ENCODE measurements at places on chromosomes 1 and 21. TPM values are rescaled to one million over a fixed set of nuclear protein-coding genes. Genes with fewer than 3 reads are reported as not detected.

VWA5B1 gene
- total RNA-seq = 1.9 TPM

CNKSR1 gene
- total RNA-seq = 50.5 TPM

DNA sequence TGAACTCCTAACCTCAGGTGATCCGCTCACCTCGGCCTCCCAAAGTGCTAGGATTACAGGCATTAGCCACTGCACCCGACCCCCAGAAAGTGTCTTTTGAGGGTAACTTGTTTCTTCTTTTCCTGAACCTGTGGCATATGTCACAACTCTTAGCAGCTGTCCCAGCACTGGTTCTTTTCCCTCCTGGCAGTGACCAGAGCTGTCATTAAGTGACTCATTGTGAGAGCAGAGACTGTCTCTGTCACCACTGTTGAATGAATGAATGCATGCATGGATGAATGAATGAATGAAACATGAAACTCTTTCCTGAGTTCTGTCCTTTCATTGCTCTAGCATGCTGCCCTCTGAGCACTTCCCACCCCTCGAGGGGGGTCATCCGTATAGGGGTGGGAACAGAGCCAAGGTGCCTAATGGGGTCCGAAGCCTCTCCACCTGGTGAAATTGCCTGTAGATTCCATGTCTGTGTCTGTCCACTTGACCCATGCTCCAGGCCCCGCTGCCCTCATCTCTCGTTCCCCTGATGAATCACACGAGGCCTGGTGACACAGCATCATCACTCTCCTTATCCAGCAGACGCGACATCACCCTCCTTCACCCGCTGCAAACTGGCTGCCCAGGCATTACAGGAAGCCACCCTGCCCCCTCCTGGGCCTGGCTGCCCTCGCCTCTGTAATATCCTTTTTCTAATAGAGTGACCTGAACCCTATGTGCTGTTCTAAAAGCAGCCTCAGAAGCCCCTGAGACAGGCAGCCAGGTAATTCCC is 75.0 kb downstream of the IGSF21 start:
- no peak overlapping the region for H3K4me3 ChIP-seq
- H3K36me3 ChIP-seq = no peaks in the 10 kb centered on the region
- H3K27me3 ChIP-seq = peaks cover 64% of the 10 kb centered on the region

GRCh38 chr1:201713086-201713810 is 115.7 kb upstream of the IPO9 start:
- H3K27me3 ChIP-seq = no peaks in the 10 kb centered on the region
- no peak overlapping the region for H3K4me3 ChIP-seq
- H3K27ac ChIP-seq = peak overlapping the region; percentile 52
- DNase-seq = no peak

GRCh38 chr1:119329541-119330461 is 38.8 kb upstream of the HAO2 start:
- DNase-seq = no peak
- H3K27me3 ChIP-seq = peaks cover 3% of the 10 kb centered on the region
- H3K36me3 ChIP-seq = no peaks in the 10 kb centered on the region

SELL gene
- not detected for total RNA-seq

DNA sequence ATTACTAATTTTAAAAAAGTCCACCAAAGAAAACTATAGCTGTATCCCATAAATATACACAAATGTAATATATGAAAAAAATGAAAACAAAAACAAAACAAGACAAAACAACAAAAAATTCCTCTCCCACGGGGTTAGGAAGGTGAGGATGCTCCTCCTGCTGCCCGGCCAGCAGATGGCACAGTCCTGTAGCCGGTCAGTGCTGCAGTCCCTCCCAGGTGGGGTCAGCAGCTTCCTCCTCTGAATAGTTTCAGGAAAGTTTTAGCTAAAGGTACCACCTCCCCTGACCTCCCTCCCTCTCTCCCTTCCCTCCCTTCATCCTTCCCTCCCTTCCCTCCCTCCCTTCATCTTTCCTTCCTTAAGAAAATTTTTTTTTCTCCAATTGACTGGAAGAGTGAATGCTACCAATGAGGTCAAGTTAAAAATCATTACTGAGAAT is 67.8 kb upstream of the BCL10 start:
- H3K27ac ChIP-seq = no peak overlapping the region
- no peaks in the 10 kb centered on the region for H3K27me3 ChIP-seq
- no peak for DNase-seq
- H3K4me3 ChIP-seq = no peak overlapping the region

- no peaks in the 10 kb centered on the region for H3K36me3 ChIP-seq
- H3K27me3 ChIP-seq = no peaks in the 10 kb centered on the region
- H3K4me1 ChIP-seq = peaks cover 20% of the 10 kb centered on the region
- no peak overlapping the region for H3K27ac ChIP-seq
- H3K4me3 ChIP-seq = no peak overlapping the region
Measured at GRCh38 chr1:31300193-31300592, 3.4 kb downstream of the ZCCHC17 start.

DNA sequence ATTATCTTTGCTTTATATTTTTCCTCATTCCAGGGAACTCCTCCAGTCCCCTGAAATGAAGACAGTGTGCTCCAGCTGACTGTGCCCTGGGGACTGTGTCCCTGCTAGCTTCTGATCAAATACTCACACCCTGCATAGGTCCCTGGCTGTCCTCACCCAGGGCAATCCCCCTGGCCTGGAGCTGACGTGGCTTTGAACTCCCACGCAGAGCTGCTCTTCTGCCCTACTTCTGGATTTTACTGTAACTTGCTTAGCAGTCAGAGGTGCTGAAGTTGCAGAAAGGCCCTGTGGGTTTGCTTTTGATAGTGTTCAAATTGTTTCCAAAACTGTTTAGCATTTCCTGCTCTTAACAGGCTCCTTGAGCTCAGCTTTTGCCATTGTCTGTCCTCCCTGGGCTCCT is 186.5 kb downstream of the FASLG start:
- H3K4me3 ChIP-seq = no peak overlapping the region
- no peak for DNase-seq
- peaks cover 9% of the 10 kb centered on the region for H3K4me1 ChIP-seq
- H3K27ac ChIP-seq = no peak overlapping the region
- no peaks in the 10 kb centered on the region for H3K27me3 ChIP-seq

DNA sequence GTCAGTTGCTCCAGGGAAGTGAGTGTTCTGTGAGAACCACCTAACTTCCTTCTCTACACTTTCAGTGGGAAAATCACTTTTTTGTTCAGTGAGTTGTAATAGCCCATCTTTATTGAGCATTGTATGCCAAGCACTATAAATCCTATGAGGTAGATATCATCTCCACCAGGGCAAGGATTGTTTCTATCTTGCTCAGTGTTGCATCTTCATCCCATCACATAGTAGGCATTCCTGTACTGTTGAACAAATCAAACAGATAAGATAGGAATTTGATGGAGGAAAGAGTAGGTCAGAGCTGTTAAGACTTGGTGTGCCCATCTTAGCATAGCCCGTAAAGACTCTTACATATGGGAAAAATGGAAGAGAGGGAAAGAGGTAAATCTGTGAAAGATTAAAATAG is 2.9 kb upstream of the PIGV start:
- peaks cover 15% of the 10 kb centered on the region for H3K36me3 ChIP-seq
- H3K4me3 ChIP-seq = no peak overlapping the region
- peak overlapping the region; percentile 99 for H3K27ac ChIP-seq
- H3K27me3 ChIP-seq = no peaks in the 10 kb centered on the region
- H3K4me1 ChIP-seq = peaks cover 71% of the 10 kb centered on the region

DNA sequence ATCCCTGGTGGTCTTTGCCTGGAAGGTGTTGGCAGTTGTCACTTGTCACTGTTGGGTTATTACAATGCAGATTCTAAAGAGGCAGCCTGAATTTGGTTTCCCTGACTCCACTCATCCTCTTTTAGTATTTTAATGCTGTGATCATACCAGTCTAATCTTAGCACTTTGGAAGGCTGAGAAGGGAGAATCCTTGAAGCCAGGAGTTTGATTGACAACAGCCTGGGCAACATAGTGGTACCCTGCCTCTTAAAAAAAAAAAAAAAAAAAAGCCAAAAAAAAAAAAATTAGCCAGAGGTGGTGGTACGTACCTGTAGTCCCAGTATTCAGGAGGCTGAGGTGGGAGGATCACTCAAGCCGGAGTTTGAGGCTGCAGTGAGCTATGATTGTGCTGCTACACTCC is 7.7 kb downstream of the GIPC2 start:
- H3K4me3 ChIP-seq = no peak overlapping the region
- H3K36me3 ChIP-seq = no peaks in the 10 kb centered on the region
- H3K27me3 ChIP-seq = peaks cover 3% of the 10 kb centered on the region
- no peak for DNase-seq
- no peak overlapping the region for H3K27ac ChIP-seq

MKNK1 gene
- total RNA-seq = 29.4 TPM

TMED5 gene
- total RNA-seq = 43.0 TPM

RRP1B gene
- total RNA-seq = 27.7 TPM

OR6K3 gene
- not detected for total RNA-seq

DNA sequence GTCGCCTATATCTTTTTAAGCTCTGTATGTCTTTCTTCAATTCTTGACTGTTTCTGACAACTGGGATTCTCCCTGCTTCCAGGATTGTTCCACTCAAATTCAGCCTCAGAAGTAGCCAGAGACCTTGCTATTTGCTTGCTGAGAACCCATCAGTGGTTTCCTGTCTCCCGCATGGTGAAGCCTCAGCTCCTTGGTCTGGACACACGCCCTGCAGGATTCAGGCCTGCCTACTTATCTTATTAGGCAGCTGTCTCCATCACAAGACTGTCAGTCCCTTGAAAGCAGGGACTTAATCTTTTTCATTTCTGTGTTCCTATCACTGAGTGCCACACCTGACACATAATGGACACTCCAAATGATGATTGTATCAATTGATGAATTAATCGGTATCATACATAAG is 175.3 kb downstream of the PLPP3 start:
- no peak for DNase-seq
- no peak overlapping the region for H3K4me3 ChIP-seq
- peaks cover 4% of the 10 kb centered on the region for H3K4me1 ChIP-seq
- no peak overlapping the region for H3K27ac ChIP-seq
- no peaks in the 10 kb centered on the region for H3K36me3 ChIP-seq

CD1B gene
- not detected for total RNA-seq

RAB25 gene
- total RNA-seq = 97.9 TPM

WNT3A gene
- 0.21 TPM for total RNA-seq

CHIA gene
- total RNA-seq = 1.9 TPM

CITED4 gene
- 101 TPM for total RNA-seq

NBPF12 gene
- total RNA-seq = 15.8 TPM

TSPAN2 gene
- total RNA-seq = 29.6 TPM

- peaks cover 8% of the 10 kb centered on the region for H3K4me1 ChIP-seq
- no peaks in the 10 kb centered on the region for H3K27me3 ChIP-seq
- H3K36me3 ChIP-seq = no peaks in the 10 kb centered on the region
- no peak overlapping the region for H3K27ac ChIP-seq
Measured at GRCh38 chr1:55959136-55959548, 620.2 kb downstream of the PLPP3 start.

- no peak overlapping the region for H3K27ac ChIP-seq
- peaks cover 18% of the 10 kb centered on the region for H3K4me1 ChIP-seq
- H3K27me3 ChIP-seq = peaks cover 3% of the 10 kb centered on the region
Measured at GRCh38 chr1:58094221-58094620, 452.3 kb downstream of the OMA1 start.

DNA sequence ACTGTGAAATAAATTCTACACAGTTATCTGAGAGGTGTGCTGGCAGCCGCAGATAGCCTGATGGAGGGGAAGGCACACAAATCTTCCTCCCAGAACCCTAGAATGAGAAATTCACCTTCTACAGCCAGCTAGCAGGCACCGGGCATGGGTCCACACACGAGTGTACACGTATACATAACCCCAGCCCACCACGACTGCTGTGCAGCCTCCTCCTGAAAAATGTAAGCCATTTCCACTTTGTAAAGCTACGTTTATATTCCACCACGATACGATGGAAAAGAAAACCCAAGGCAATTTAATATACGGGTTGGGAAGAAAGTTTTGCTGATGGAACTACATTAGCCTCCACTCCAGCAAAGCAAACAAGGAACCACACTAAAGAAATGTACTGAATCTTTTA is 1.8 kb downstream of the BTG3 start:
- no peaks in the 10 kb centered on the region for H3K27me3 ChIP-seq
- peak overlapping the region; percentile 95 for H3K4me3 ChIP-seq
- no peak for DNase-seq
- H3K4me1 ChIP-seq = peaks cover 17% of the 10 kb centered on the region

HEYL gene
- total RNA-seq = 4.3 TPM

- H3K4me1 ChIP-seq = no peaks in the 10 kb centered on the region
- H3K4me3 ChIP-seq = no peak overlapping the region
- DNase-seq = no peak
- no peaks in the 10 kb centered on the region for H3K27me3 ChIP-seq
Measured at GRCh38 chr21:27590271-27590670, 623.4 kb upstream of the ADAMTS5 start.

- peak overlapping the region; percentile 98 for H3K4me3 ChIP-seq
- H3K27ac ChIP-seq = peak overlapping the region; percentile 96
- H3K27me3 ChIP-seq = no peaks in the 10 kb centered on the region
- H3K36me3 ChIP-seq = peaks cover 20% of the 10 kb centered on the region
Measured at GRCh38 chr1:204408602-204409001, 3.0 kb downstream of the PPP1R15B start.

DNA sequence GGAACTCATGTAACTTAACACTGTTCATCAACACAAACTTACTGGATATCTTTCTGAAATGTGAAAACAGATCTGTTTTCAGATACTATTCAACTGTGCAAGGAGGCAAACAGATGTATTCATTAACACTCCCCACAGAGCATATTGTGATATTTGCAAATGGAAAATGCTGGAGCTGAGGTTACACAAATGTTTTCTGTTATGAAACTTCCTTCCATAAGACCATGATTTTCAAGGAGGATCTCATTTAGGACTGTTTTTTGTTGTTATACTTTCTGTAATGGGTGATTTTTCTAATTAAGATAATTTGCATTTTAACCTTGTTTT is 56.1 kb downstream of the GABPA start:
- H3K4me3 ChIP-seq = peak overlapping the region; percentile 37
- H3K27me3 ChIP-seq = peaks cover 8% of the 10 kb centered on the region
- H3K36me3 ChIP-seq = no peaks in the 10 kb centered on the region

ORC1 gene
- total RNA-seq = 14.8 TPM

KCNJ9 gene
- total RNA-seq = not detected

HSPA6 gene
- 1.0 TPM for total RNA-seq

FOXO6 gene
- 21.1 TPM for total RNA-seq

- no peak for DNase-seq
- H3K27ac ChIP-seq = peak overlapping the region; percentile 87
- peaks cover 3% of the 10 kb centered on the region for H3K27me3 ChIP-seq
- H3K4me3 ChIP-seq = no peak overlapping the region
- H3K36me3 ChIP-seq = no peaks in the 10 kb centered on the region
Measured at GRCh38 chr1:246705368-246705767, 18.8 kb upstream of the SCCPDH start.

GRCh38 chr1:98054786-98055185 is 134.0 kb upstream of the DPYD start:
- peak overlapping the region; percentile 74 for H3K4me3 ChIP-seq
- H3K27me3 ChIP-seq = peaks cover 67% of the 10 kb centered on the region
- H3K36me3 ChIP-seq = no peaks in the 10 kb centered on the region
- H3K27ac ChIP-seq = no peak overlapping the region
- no peaks in the 10 kb centered on the region for H3K4me1 ChIP-seq

TCHH gene
- total RNA-seq = 0.07 TPM

Measured in type B pancreatic cell (in vitro differentiated cells).